Tracheal epithelial cell (primary cell): ENCODE measurements at places on chromosomes 6 and 20. TPM values are rescaled to one million over a fixed set of nuclear protein-coding genes. Genes with fewer than 3 reads are reported as not detected.

Gene UBE2C
- total RNA-seq, result 1.3 and 3.6 TPM in 2 replicates

Gene RGS17
- 3.4 and 3.6 TPM in 2 replicates for total RNA-seq

Gene DPM1
- total RNA-seq, result 76.5 and 83.9 TPM in 2 replicates

Gene TRIM10
- not detected in 2 replicates for total RNA-seq
